ENCODE measurements at places on chromosomes 1 and 21. TPM values are rescaled to one million over a fixed set of nuclear protein-coding genes. Genes with fewer than 3 reads are reported as not detected.

RHEX gene
- not detected for total RNA-seq

DNALI1 gene
- 0.63 TPM for total RNA-seq

NBPF10 gene
- total RNA-seq, result 2.3 TPM

RYR2 gene
- not detected for total RNA-seq

TIE1 gene
- not detected for total RNA-seq

CATSPERE gene
- 1.2 TPM for total RNA-seq

- no peak overlapping the region for H3K27ac ChIP-seq
- H3K4me1 ChIP-seq, result peaks cover 26% of the 10 kb centered on the region
- H3K27me3 ChIP-seq, result no peaks in the 10 kb centered on the region
- H3K36me3 ChIP-seq, result no peaks in the 10 kb centered on the region
- no peak for DNase-seq
Measured at GRCh38 chr1:32249831-32250525, 1.1 kb upstream of the LCK start.

DNA sequence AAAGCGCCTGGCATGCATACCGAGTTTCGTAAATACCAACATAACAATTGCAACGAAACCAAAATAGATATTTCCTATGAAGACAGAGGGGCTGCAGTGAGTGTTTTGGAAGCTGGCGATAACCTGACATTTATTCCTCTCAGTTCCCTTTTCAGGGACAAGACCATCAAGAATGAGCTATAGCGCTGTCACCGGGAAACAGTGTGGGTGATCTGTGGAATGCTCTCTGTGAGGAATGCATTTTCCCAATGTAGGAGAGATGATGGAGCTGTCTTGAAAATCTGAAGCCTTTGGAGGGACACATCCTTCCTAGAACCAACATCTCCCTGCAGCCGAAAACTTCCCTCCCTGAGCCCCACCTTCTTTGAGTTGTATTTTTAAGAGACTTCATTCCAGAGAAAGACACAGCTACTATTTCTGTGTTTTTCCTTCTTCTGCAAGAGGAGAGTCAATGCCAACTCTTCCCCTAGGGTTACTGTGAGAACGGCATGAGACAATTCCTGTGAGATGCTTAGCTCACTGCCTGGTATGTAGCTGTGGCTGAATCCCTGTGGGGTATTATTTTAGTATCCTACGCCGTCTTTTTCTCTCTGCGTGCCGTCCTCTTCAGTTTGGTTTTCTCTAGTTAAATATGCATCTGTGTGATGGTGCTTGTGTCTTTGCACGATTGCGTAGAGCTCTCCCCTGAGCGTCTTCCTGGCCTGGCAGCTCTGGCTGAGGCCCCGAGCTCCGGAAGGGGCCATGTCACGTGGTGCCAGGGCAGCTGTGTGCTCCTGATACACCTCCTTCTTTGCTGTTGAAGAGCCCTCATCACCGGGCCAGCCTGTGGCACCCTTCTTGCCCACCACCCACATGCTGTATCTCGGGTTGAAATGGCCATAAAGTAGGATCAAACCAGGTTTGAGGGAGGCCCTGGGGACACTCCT is 45.2 kb downstream of the AJAP1 start:
- no peak overlapping the region for H3K4me3 ChIP-seq
- H3K4me1 ChIP-seq, result no peaks in the 10 kb centered on the region
- H3K27me3 ChIP-seq, result no peaks in the 10 kb centered on the region
- no peak overlapping the region for H3K27ac ChIP-seq
- no peaks in the 10 kb centered on the region for H3K36me3 ChIP-seq

DNA sequence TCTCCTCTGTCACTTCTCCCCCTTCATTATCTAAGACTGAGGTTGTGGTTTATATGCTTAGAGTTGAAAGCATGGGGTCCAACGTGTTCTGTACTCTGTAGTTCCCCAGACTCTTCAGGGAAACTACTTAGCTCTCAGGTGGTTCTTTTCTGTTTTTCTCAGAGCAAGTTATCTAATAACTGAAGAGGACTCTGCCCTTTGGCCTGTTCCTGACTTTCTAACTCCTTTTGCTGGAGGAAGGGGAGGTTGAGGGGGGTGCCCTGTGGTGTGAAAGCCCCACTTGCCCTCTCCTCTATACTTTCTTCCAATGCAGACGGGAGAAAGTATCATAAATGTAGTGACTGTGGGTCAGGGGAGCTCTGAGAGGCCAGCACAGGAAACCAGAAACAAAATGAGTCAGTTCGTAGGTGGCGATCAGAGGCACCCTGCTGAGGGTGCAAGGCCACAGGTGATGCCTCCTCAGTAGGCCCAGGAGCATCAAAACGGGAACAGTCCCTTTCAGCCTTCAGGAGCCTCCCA is 5.0 kb downstream of the SLC25A44 start:
- H3K4me1 ChIP-seq, result peaks cover 15% of the 10 kb centered on the region
- H3K4me3 ChIP-seq, result no peak overlapping the region
- DNase-seq, result no peak

- H3K36me3 ChIP-seq, result peaks cover 46% of the 10 kb centered on the region
- no peak for DNase-seq
- no peak overlapping the region for H3K27ac ChIP-seq
- no peak overlapping the region for H3K4me3 ChIP-seq
- H3K27me3 ChIP-seq, result no peaks in the 10 kb centered on the region
Measured at GRCh38 chr1:33321178-33321577, 280 bp upstream of the A3GALT2 start.

- no peak overlapping the region for H3K27ac ChIP-seq
- H3K36me3 ChIP-seq, result no peaks in the 10 kb centered on the region
- peaks cover 7% of the 10 kb centered on the region for H3K4me1 ChIP-seq
- no peak for DNase-seq
- H3K4me3 ChIP-seq, result no peak overlapping the region
- H3K27me3 ChIP-seq, result no peaks in the 10 kb centered on the region
Measured at GRCh38 chr1:202168861-202169260, 8.5 kb upstream of the PTPN7 start.

DNA sequence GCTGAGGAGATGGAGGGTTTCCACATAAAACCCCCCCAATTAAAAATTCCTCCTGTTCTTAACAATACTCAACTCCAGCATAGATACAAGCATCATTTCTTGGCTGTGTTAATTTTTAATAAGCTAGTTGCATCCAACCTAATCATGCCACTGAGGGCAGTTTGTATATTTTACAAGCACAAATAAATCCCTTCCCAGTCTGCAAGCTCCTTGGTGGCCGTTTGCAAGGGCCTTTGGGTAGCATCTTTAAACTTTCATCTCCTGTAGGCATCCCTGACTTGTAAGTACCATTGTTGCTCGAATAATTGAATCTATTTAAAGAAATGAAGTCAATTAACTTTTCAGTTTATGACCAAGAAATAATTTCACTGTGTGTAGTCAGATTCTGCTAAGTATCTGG is 103.5 kb upstream of the AJAP1 start:
- no peaks in the 10 kb centered on the region for H3K36me3 ChIP-seq
- H3K27ac ChIP-seq, result no peak overlapping the region
- no peaks in the 10 kb centered on the region for H3K4me1 ChIP-seq
- no peak for DNase-seq

- peak overlapping the region; percentile 90 for H3K27ac ChIP-seq
- H3K27me3 ChIP-seq, result no peaks in the 10 kb centered on the region
- peaks cover 25% of the 10 kb centered on the region for H3K4me1 ChIP-seq
- no peaks in the 10 kb centered on the region for H3K36me3 ChIP-seq
Measured at GRCh38 chr21:44024887-44025353, 12.8 kb downstream of the TRAPPC10 start.
